ENCODE measurements at places on chromosomes 4 and X.

DNA sequence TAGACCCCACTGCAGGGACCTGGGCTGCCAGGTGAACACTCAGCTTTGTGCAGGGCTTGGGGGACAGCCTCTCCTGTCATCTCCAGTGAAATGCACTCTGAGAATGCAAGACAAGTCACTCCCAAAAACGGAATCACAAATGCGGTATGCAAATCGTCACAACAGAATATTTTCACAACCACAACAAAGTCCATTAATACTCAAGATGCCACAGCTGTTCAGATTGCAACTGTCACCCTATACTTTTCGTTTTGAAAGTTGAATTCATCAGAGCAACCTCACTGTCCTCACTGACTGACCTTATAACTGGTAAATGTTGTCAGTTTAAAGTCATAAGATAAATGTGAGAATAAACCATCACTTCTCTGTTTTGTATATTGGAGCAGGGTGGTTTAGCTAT lies 16.6 kb downstream of the JAKMIP1 start:
- ATAC-seq, result no peak

DNA sequence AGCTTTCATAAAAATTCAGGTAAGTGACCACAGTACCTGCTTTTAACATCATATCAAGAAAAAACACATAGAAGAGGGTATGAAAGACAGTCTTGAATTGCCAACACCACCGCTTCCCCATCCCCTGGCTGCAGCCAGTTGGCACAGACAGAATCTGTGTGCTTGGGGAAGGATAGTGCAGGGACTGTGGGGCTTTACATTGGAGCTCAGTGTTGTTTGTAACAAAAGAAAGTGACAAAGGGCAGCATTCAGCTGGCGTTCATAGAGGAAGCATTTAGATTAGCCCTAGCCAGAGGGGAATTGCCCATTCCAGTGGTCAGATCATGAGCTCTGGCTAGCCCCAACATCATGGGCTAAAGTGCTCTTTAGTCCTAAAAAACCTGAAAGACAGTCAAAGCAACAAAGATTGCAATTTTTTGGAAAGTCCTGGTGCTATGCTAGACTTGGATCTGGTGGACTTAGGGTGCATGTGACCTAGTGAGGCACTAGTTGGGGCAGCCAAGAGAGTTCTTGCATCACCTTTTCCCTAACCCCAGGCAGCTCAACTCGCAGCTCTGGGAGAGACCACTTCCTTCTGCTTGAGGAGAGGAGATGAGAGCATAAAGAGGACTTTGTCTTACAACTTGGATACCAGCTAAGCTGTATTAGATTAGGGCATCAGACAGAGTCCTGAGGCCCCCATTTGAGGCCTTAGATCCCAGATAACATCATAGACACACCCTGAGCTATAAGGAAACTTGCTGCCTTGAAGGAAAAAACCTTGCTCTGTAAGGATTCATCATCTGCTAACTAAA lies 1602.4 kb upstream of the ADGRL3 start:
- no peak for ATAC-seq

GRCh38 chrX:71181558-71181909 lies 36.9 kb downstream of the NLGN3 start:
- ATAC-seq, result peak; percentile 68

DNA sequence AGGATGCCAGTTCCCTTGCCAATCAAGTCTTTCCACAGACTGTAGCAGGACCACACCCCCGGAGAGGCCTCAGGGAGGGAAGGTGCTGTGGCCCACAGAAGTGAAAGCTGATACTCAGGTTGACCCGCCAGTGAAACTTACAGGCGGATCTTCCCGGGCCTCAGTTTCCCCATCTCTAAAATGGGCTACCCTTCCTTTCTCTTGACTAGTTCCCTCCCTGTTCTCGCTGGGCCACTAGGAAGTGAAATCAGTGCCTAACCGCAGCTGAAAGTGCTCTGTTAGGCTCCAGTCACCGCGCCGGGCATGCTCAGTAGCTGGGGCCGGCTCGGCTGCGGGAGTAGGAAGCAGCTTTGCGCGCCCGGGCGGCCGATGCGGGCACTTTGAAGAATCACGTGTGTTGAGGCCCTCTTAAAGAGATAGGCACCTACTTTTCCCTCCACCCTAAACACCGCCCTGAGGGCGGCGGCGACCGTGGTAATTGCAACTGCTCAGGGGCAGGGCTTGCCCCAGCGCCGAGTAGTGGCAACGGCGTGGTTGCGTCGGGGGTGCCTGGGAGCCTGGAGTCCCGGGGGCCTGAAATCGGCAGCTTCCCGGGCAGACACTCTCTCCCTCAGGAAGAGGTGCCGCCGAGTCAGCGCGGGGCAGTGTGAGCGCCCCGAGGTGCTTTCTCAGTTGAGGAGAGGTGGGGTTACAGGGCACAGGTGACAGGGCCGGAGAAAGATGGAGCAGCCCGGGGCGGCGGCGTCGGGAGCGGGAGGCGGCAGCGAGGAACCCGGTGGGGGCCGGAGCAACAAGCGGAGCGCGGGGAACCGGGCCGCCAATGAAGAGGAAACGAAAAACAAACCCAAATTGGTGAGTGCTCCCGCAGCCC lies at the start of gene DIAPH2:
Gene DIAPH2, plus strand, starts transcription at position 504 of the 871 bp plus-strand sequence.
- ATAC-seq, result peak; percentile 90

DNA sequence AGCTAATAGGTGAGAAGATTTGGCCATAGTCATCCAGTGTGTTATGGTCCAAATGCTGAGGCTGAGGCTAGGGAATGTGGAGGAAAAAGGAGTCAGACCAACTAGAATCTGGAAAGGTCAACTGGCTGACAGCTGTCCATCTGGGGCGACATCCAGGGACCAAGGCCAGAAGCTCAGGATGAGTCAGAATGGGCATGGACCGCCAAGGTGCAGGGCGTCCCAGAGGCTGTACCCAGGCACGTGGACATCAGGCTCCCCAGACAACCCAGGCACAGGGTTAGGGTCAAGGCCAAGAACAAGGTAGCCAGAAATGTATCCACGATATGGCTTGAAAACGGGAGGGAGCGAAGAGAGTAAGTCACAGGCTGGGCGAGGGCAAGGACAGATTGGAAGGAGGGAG lies 26.1 kb upstream of the PTTG2 start:
- ATAC-seq, result no peak

- ATAC-seq, result no peak
Measured at GRCh38 chr4:43380093-43380492, 487.6 kb downstream of the GRXCR1 start.

DNA sequence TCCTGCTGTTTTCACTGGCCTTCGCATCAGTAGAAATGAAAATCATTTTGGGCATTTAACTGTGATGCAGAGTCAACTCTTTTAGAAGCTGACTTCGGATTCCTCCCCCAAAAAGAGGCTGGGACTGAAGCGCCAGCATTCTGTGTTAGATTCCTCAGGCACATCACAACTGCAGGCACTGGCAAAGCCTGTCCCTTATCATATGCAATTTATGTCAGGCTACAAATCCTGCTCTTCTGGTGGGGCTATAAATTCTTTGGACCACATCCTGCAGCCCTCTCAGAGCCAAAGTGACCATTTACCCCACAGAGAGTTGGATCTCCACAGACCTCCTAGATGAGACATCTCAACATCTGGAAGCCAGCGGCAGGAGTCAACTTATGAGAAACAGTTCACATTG lies 138.4 kb downstream of the CBR4 start:
- ATAC-seq, result no peak

GRCh38 chr4:55510685-55511084 lies 36.0 kb downstream of the CLOCK start:
- no peak for ATAC-seq

DNA sequence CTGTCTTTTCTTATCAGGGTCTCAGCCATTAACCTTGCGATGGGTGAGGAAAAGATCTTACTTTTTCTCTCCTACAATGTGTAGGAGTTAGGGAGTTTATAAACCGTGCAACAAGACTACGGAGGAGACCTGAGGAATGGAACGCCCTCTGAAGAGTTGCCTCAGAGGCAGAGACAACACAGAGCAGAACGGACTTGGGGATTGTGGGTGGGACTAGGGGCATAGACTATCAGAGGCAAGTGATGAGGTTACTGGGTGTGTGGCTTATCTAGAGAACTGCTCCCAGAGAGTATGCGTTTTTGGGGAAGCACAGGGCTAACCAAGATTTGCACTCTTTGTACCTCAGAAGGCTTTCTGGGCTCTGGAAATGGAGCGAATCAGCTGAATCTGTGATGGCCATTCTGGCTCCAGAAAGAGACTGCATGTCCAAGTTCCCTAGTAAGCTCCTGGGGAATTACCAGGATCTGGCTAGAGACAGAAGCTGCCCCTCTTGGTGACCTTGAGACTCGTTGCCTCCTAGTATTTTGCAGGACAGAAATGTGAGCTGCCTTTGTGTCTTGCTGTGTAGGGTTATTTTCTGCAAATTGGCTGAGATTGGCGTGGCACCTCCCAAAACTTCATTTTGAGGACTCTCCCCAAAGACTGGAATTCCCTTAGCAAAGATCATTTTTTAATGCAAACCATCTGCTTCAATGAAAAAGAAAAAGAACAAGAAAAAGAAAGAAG lies 118.9 kb downstream of the ARSF start:
- no peak for ATAC-seq

DNA sequence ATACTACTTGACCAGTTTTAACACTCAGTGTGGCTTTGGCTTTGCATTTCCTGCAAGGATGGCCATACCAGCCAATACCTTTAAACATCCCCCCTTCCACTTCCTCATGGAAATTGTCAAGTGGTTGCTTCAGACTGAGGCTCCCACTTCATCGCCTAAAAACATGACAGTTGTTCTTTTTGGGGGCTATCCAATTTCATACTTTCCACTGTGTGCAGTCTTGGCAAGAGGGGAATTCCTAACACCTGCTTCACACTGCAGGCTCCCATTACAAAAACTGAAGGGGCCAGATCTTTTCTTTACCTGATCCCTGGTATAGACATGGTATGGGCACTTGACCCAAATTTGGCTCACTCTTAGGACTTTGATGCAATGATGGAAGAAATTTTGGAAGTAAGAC lies 28.5 kb upstream of the TSR2 start:
- no peak for ATAC-seq

Measured in stimulated activated memory B cell treated with anti-CD40 and anti-IgM and Interleukin-4, amounts not matched to agents 10 μg/mL and 1 μg/mL and 100 μg/mL, for 72 hours (primary cell).